ENCODE measurements at places on chromosomes 13 and 19.

DNA sequence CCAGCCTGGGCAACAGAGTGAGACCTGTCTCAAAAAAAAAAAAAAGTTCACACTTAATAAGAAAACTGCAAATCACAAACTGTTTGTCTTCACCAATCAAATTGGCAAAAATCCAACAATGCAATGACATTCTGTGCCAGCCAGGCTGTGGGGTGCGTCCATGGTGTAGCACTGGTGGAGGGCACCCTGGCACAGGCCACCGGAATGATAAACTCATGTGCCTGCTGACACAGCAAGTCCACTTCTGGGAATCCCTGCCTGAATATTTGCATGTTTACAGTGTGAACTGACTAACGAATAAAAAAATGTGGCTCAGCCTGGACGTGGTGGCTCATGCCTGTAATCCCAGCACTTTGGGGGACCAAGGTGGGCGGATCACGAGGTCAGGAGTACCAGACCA lies 1.6 kb upstream of the LRRC25 start:
- no peak for DNase-seq

GRCh38 chr19:10256970-10257615 lies 5.1 kb downstream of the MRPL4 start:
- DNase-seq = no peak

- DNase-seq = no peak
These were observed 58.3 kb upstream of the SLC15A1 start for GRCh38 chr13:98810746-98811145.

- no peak for DNase-seq
These were observed 45.7 kb downstream of the C1QTNF9 start for GRCh38 chr13:24355103-24355502.

- peak; percentile 61 for DNase-seq
These were observed at the start of gene STARD13 for GRCh38 chr13:33285420-33286124. TSS of gene STARD13 (minus strand) at chr13:33285755. CDS start at chr13:33285638, 117 bp downstream.

DNA sequence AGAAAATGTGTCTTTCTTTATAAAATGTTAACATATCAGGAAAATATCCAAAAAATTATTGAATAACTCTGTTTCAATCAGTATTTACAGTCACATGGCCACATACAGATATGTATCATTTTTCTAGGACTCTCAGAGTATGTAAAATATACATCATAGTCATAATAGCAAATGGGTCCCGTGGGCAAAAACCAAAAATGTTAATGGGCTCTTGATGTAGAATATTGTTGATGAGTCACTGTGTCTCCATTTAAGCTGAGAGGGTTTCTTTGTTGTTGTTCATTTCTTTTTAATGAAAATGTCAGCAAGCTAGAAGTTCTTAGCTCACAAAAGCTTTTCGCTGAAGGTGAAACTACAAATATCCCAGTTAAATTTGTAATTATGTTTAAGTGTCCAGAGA lies 1713.1 kb upstream of the PCDH20 start:
- no peak for DNase-seq

GRCh38 chr19:7137120-7137519 lies 67.6 kb downstream of the ZNF557 start:
- DNase-seq = no peak

DNA sequence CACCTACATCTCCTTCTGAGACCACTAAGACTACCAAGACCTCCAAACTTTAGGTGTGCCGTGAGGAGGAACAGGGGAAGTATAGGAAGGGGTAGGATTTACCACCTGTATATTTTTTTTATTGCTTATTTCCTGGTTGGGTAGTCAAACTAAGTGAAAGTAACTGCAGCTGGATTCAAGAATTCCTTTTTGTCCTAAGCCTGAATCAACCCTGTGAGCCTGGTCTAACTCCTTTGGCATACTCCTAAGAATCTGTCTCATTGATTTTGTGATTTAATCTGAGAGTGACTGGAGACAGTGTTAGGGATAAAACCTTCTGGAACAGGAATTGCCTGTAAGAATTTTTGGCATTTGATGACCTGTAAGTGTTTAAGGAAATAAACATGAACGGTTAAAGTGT lies 523.5 kb upstream of the MIR17HG start:
- DNase-seq = no peak

DNA sequence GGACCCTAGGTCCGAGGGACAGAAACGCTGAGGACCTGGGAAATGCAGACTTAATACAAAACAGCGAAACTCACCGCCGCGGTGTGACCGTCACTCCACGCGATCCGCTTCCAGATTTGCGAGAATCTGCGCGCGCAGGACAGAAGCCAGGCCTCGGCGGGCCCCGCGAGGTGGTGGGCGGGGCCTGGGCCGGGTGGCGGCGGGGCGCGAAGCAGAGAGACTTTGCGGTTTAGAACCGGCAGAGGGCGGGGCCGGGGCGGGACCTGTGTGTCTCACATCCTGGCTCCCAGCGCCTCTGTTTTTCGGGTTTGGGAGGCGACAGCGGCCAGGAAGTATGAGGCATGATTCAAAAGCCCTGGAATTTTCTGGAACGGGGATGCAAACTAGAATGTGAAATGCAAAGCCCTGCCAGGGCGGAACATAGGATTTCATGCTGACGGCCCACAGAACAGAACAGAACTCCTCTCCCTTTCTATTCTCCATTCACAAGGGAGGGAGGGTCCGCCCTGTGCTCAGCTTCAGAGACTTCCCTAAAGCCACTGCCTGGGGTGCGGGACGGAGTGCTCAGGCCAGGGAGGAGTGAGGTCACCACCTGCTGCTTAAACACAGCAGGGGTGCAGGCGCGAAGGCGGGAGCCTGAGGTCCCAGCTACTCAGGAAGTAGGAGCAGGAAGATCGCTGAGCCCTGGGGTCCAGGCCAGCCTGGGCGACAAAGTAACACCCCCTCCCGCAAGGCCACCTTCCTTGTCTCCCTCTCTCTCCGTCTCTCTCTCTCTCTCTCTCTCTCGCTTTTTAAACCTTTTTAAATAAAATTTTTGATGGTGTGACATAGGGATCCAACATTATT lies 44.3 kb downstream of the ZNF611 start:
- peak; percentile 17 for DNase-seq

DNA sequence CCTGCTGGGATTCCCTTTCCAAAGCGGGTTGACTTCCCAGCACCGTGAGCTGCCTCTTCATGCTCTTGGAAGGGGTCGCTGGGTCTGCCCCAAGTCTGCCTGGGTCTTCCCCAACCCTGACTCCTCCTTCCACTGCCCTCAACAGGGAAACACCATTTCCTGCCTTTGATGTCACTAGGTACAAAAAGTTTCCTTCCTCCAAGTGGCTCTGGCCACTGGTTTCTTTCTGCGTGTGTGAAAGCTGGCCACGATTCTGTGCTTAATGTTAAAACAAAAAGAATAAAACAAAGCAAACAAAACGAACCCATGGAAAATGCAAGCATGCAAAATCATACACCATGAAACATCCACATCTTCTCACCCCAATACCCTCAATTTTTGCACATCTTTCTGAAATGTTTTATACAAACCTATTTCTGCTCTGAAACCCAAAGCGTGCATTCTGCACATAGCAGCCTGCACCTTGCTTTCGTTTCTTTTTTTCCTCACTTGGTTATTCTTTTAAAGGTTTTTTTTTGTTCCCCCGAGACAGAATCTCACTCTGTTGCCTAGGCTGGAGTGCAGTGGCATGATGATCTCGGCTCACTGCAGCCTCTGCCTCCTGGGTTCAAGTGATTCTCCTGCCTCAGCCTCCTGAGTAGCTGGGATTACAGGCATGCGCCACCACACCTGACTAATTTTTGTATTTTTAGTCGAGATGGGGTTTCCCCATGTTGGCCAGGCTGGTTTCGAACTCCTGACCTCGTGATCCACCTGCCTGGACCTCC lies 12.5 kb upstream of the TNFSF9 start:
- no peak for DNase-seq

GRCh38 chr13:75691183-75691582 lies 55.1 kb downstream of the LMO7 start:
- no peak for DNase-seq

DNA sequence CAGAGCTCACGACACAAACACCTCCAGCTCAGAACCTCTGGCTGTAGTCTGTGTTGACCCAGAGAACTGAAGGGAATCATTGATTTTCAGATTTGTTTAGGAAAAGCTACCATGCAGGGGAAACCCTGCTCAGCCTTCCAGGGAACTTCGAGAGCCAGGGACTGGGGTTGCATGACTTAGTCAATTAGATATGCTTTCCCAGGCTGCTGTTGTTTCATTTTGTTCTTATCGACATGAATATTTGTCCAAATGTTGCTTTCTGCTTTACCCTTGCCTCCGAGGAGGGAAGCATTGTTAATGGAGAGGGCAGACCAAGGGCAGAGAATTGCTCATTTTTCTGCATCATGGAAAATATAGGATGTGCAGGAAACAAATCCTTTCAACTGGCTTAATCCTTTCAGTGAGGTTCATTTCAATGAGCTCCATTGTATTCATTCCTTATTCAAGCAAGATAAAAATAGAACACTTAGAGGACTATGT lies 82.5 kb downstream of the KLF5 start:
- no peak for DNase-seq

- DNase-seq = no peak
These were observed 9.9 kb downstream of the SERTM1 start for GRCh38 chr13:36683701-36684100.

Measured in NCI-H1694 (cell line).